ENCODE measurements at places on chromosomes 1 and 21.

DNA sequence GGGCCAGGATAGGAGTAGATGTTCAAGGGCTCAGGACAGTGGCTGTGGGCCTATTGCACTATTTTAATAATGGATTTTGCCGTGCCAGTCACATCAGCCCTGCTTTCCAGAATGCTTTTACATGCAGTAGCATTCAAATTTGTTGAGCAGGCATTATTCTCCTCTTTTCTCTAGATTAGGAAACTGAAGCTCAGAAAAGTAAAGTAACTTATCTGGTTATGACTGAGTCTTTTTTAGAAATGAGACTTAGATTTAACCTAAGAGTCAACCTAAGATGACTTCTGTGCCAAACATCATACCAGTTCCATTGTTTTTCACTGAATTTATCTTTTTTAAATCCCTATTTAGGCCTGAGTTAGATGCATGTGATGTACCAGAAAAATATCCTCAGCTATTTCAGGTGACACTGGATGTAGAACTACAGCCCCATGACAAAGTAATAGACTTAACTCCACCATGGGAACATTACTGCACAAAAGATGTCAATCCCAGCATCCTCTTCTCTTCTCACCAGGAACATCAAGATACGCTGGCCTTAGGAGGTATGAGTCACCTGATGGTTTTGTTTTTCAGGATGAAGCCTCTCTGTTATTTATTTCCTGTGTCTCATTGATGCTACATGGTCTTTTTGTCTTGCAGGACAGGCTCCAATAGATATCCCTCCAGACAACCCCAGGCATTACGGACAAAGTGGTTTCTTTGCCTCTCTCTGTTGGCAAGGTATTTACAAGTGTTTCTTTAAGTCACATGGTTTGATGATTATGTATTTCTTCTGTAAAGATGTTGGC is 31.4 kb upstream of the LEPR start:
- DNase-seq, result no peak

GRCh38 chr1:22231068-22231593 is 88.2 kb upstream of the WNT4 start:
- no peak for DNase-seq

GRCh38 chr1:231279081-231279480 is 38.1 kb downstream of the GNPAT start:
- DNase-seq, result no peak

DNA sequence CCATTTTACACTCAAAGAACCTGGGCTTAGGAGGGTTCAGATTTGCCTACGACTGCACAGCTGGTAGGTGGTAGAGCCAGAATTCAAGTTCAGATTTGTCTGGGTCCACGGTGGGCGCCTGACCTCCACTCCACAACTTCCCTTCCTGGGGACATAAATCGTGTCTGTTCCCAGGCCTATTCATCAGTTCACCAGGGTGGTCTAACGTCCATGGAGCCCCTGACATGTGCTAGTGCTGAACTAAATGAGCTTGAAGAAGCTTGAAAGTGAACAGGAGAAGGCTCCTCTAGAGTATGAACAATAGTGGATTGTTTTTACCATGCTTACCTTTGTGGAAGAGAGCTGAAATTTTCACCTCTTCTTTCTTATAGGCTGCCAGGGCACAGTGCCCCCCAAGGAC is 32.5 kb upstream of the KIF1B start:
- DNase-seq, result no peak

DNA sequence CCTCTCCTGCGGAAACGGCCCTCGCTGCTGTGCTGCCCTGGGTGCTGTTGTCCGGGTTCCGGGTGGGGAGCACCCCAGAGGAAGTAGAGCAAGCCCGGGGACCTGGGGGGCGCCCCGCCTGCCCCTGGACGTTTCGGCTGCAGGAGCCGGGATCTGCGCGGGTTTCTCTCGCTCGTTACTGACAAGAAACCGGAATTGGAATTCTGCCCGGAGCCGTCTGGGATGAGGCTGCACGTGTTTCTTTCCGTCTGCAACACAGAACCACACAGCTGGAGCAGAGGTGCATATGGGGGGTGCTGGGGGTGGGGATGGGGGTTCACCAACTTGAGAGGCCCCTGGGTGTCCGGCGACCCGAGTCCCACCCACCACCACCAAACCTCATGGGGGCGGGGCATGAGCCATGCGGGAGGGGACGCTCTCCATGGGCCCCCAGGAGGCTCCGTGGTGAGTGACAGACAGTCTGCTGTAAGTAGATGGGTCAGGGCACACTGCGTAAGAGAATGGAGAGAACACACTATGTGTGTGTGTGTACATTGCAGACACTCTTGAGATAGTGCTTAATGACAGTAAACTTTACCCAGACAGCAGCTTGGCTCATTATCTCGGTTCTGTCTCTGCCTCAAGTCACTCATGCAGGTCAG is 261.4 kb upstream of the C1orf174 start:
- DNase-seq, result no peak

GRCh38 chr1:229148041-229148671 is 122.8 kb upstream of the RAB4A start:
- peak; percentile 55 for DNase-seq

DNA sequence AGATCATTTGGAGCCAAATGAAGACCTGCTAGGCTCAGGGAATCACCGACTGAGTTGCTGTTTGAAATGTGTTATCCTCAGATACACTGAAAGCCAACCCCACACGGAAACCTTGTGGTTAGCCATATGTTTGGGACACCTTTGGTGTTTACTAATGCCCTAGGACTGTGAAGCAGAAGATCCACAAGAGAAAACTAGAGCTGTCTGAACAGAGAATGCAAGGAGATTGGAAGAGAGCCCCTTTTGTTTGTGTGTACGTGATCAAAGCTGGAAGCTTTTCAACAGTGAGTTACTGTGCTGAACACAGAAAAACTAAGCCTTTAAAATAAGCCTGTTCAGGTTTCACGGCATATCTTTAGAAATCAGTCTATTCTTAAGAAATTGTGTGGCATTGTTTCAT is 908.2 kb upstream of the ADGRL2 start:
- no peak for DNase-seq

GRCh38 chr1:119375366-119375765 is 6.8 kb downstream of the HAO2 start:
- no peak for DNase-seq

- no peak for DNase-seq
These were observed 34.0 kb downstream of the OPRD1 start for GRCh38 chr1:28845786-28846543.

DNA sequence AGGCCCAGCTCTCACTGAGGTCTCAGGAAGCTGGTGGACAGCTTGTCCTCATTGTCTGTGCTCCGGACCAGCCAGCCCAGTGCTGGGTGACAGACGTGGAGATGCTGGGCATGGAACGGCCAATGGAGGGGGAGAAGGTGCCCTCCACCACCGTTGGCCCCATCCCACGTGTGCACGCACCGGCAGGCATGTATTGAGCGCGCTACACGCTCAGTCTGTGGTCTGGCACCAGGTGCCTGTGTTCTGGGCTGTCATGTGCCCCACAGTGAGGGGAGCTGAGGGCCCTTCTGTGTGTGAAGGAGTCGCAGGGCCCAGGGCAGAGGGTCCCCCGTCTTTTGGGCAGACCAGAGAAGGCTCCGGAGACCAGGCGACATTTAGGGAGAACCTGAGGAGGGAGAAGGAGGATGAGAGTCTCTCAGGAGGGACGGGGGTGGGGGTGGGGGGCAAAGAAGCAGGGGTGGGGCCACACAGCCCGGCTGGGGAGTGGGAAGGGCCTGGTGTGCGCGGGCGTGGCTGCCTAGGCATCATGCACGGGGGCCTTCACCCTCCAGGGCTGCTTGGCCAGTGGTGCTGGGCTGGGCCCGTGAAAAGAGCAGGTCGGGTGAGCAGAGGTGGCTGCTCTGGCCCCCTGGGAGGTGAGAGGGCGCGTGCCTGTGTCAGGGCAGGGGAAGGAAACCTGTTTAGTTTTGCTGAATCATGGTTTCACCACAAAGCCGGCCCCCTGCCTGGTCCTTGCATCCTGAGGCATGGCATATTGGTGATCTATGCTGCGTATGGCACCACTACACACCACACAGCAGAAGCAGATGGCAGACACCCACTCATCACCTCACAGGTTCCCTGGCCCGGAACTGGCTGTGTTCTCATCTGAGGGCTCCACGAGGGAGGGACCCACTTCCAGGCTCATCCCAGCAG is 86.7 kb upstream of the TTC34 start:
- DNase-seq, result no peak

- no peak for DNase-seq
These were observed 6.0 kb downstream of the DPT start for GRCh38 chr1:168723000-168723399.

DNA sequence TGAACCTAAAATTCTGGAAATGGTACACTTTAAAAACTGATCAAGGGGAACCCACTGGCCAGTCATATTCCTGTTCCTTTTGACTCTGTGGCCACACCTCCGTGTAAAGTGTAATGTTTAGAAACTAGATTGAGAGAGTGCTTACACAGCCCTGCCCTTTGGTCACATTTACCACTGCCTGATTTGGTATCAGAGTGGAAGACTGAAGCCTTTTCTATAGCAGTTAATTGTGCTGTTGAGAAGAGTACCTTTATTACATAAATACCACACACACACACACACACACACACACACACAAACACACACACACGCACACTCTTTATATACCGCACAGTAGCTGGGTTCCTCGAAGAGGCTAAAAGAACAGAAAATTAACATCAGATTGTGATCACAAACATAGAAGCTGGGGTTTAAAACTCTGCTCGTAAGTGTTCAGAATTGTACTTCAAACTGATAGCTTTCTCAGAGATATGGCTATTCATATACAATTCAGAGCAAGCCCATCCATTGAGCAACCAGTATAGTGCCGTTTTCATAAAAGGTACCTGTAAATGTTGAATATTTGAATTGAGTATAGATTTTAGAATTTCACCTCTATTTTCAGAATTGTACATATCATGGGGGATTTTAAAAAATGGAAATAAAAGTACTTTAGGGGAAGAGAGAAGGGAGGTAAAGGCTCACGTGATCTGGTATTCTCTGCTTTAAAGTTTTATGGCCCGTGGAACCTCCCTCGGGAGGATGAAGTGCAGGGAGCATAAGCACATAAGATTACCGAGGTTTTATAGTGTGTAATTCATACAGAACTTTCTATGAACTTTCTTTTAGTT is 37.5 kb downstream of the CAMTA1 start:
- DNase-seq, result peak; percentile 47

- DNase-seq, result no peak
These were observed 227.2 kb downstream of the SLC45A1 start for GRCh38 chr1:8545078-8545477.

- no peak for DNase-seq
These were observed 13.2 kb downstream of the NAV1 start for GRCh38 chr1:201551877-201552731.

GRCh38 chr1:10598389-10598702 is 123.6 kb downstream of the PEX14 start:
- no peak for DNase-seq

DNA sequence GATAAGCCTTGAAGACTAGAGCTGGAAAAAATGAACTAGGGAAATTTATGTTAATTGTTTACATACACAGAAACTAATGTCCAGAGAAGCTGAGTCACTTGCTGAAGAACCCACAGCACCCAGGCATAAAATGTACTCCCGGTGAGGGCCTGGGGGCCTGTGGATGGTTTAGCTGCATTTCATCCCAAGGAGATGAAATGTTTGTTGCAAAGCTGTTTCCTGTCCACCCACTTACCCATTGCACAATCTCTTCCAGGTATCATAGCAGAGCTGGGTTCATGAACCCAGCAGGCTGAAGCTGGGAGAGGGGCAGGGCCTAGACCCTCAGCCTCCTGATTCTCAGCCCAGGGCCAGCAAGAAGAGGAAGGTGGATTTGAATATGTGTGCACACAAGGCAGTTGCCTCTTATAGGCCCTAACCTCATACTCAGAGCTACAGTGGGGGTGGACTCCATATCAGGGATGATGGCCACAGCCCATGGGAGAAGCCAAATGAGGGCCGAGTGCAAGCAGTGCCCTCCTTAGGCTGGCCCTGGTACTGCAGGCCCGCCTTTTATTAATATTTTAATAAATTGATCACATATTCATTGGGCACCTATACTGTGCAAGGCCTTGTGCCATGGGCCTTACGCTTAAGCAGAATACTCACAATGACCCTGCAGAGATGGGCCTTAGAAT is 110.8 kb downstream of the LACTBL1 start:
- DNase-seq, result no peak

- DNase-seq, result no peak
These were observed 14.4 kb upstream of the NOS1AP start for GRCh38 chr1:162055062-162055461.

- peak; percentile 39 for DNase-seq
These were observed 489.3 kb downstream of the AMY1C start for GRCh38 chr1:104238991-104239390.

- no peak for DNase-seq
These were observed 5.2 kb downstream of the RPL5 start for GRCh38 chr1:92837062-92837461.

Data from left renal cortex interstitium (tissue), 4 donors.